Smooth muscle cell of the brain vasculature (primary cell): ENCODE measurements at places on chromosomes 11 and 22.

DNA sequence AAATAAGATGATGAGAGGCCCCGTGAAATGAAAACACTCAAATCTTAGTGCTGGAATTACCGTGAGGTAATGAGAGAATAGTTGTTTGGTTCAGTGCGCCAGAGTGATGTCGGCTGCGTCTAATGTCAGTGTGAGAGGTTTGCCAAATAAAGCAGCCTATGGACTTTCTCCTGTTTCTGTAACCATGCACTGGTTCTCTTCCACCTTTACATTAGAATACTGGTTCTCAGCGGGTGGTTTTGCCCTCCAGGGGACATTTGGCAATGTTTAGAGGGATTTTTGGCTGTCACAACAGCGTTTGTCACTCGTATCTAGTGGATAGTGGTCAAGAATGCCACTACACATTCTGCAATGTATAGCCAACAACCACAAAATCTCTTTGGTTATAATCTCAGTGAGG is 1.1 kb downstream of the OOSP4B start:
- no peak for DNase-seq

GRCh38 chr11:47108214-47108613 is 68.5 kb downstream of the ARFGAP2 start:
- DNase-seq: no peak

GRCh38 chr11:122772945-122773344 is 65.4 kb upstream of the CRTAM start:
- DNase-seq: no peak

DNA sequence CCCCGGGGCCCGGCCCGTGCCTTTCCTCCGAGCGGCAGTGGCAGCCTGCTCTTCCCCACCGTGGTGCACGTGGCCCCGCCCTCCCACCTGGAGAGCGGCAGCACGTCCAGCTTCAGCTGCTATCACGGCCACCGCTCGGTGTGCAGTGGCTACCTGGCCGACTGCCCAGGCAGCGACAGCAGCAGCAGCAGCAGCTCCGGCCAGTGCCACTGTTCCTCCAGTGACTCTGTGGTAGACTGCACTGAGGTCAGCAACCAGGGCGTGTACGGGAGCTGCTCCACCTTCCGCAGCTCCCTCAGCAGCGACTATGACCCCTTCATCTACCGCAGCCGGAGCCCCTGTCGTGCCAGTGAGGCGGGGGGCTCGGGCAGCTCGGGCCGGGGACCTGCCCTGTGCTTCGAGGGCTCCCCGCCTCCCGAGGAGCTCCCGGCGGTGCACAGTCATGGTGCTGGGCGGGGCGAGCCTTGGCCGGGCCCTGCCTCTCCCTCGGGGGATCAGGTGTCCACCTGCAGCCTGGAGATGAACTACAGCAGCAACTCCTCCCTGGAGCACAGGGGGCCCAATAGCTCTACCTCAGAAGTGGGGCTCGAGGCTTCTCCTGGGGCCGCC is 11.9 kb downstream of the C22orf31 start:
- DNase-seq: no peak

DNA sequence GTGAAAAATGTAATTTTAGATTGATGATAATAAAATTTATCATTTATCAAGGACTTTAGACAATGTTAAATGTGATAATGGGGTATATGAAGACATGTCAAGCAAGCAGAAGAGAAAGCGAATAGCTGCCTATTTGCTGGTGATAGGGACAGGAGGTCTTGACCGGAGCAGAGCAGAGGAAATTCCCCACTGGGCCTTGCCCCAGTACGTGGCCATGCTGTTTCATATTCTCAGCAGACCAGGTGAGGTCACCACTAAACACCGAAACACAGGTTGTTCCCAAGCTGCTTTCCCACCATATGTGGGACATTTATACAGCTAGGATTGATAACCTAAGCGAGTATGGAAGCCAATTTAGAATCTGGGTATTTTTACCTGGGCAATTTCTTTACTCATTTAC is 1629.6 kb downstream of the FAM181B start:
- no peak for DNase-seq

DNA sequence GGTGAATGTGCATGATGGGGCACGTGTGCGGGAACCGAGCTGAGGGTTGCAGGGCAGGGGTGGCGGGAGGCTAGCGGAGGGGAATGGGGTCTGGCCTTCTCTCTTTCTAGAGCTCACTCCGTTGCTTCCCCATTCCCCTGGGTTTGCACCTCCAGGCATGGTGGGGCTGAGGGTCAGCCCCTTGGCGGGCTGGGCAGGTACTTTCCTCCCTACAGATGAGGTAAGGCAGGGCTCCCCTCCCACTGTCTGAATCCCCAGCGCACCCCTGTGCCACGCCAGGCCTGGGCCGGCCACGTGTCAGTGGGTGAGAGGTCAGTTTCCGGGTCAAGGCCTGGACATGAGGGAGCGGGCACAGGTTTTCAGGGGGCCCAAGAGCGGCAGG is 8.9 kb downstream of the SUSD2 start:
- no peak for DNase-seq

DNA sequence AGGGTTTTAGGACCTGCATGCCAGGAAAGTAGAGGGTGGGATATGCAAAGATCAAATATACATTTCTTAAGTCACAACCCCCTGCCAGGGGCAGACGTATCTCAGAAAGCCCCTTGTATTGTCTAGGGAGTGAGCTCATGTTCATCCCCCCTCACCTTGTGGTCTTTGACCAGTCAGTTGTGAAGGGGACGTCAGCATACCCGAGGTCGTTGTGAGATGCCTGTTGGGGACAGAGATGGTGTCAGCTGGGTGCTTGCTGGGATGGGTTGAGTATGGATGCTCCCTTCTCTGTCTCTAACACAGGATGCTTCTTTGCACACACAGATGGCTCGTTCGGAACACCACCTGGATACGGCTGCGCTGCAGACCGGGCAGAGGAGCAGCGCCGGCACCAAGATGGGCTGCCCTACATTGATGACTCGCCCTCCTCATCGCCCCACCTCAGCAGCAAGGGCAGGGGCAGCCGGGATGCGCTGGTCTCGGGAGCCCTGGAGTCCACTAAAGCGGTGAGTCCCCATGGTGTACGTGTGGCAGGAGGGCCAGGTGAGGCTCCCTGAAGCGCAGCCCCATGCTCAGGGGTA is 73.3 kb downstream of the BCR start:
- no peak for DNase-seq

DNA sequence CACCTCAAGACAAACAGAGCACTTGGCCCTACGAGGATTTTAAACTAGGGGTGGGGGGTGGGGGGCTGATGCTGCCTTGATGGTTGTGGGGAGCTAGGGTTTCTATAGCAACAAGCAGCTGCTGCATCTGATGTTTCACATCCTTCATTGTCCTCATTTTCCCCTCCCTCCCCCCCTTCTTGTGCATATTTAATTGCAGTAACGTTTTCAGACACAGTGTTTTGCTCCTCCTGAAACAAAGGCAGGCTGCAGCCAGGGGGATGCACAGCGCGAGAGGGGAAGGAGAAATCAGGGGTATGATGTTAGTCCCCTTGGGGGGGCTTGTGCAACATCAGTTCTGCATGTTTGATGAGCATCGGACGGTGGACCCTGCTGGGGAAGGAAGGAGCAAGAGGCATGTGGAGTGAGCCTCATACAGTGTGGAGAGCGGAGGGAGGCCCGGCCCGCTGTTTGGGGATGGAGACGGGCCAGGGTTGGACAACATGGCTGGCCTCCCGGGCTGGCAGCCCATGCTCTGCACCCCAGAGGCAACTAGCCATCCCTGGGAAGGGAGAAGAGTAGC is 208.3 kb downstream of the CEP164 start:
- no peak for DNase-seq

- no peak for DNase-seq
These were observed 2.1 kb downstream of the AIP start for GRCh38 chr11:67484847-67485311.

GRCh38 chr11:116129456-116129855 is 625.2 kb upstream of the CADM1 start:
- no peak for DNase-seq

DNA sequence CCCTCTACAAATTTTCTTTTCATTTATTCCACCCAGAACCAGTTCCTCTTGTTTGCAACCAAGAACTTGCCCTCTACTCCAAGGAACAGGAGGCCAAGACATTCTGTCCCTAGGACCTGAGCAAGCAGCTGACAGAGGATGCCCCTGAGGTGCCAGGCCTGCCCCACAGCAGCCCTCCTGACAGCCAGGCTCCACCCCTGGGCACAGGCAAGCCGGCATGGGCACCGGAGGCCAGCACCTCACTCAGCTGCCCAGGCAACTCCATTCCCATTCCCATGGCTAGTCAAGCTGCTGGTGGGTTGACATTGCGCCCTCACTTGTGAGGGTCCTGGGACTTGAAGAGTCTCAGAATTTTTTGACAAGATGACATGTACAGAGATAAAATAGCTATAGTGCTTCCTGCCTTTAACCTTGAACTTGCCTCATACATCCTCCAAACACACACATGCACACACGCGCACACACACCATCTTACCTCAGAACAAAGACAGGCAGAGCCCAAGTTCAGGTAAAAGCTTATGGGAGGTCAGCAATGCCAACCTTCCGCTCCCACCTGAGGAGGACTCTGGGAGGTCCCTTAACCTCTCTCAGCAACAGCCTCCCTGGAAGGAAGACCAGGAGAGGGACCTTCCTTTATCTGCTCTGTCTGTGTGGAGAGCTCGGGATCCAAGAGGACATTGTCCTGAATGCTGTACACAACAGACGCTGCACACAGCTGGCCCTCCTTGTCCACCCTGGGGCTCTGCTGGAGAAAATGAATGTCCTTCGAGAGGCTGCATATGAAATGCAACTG is 620.9 kb upstream of the CADM1 start:
- DNase-seq: no peak

GRCh38 chr11:68979931-68980775 is 633 bp downstream of the MRGPRD start:
- no peak for DNase-seq

DNA sequence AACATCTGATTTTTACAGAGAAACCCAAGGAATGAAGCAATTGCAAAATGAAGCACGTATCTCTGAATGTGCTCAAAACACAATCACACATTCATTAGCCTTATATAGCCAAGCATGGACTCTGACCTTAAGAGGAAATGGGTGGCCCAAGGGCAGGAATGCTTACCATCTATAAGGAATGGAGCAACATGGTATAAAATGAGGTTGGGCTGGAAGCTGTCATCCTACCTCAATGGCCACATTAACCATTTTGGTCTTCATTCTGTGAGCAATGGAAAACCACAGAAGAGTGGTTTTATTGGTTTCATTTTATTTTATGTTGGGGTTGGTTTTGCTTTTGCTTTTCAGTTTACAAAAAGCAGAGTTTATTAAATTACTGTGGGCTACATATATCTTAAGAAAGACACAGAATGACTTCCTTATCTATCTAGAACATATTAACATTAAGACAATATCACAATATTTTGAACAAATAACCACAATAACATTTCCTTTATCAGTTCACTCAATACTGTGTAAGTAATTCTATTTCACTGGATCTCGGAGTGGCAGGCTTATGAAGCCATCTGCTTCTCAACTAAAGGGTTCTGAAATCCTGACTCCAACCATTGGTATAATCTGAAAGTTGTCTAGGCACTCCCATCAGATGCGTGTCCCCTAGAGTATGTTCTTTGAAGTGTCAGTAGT is 10.8 kb upstream of the MS4A13 start:
- no peak for DNase-seq

GRCh38 chr11:67102664-67103063 is 16.4 kb upstream of the KDM2A start:
- DNase-seq: no peak
